Kidney (tissue), 22 donors: ENCODE measurements at places on chromosomes 2 and 18. TPM values are rescaled to one million over a fixed set of nuclear protein-coding genes. Genes with fewer than 3 reads are reported as not detected.

EPB41L3 gene
- 44.6 TPM for total RNA-seq

DNA sequence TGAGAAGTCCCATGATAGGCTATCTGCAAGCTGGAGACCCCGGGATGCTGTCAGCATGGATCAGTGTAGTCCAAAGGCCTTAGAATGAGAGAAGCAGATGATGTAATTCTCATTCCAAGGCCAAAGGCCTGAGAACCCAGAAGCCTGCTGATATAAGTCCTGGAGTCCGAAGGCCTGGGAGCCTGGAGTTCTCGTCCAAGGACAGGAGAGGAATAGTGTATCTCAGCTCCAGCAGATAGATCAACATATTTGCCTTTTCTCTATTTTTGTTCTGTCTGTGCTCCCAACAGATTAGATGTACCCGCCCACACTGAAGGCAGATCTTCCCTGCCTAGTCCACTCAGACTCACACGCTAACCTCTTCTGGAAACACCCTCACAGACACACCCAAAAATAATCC lies 454.9 kb upstream of the CHAC2 start:
- no peak for DNase-seq

G6PC2 gene
- not detected for total RNA-seq

DNA sequence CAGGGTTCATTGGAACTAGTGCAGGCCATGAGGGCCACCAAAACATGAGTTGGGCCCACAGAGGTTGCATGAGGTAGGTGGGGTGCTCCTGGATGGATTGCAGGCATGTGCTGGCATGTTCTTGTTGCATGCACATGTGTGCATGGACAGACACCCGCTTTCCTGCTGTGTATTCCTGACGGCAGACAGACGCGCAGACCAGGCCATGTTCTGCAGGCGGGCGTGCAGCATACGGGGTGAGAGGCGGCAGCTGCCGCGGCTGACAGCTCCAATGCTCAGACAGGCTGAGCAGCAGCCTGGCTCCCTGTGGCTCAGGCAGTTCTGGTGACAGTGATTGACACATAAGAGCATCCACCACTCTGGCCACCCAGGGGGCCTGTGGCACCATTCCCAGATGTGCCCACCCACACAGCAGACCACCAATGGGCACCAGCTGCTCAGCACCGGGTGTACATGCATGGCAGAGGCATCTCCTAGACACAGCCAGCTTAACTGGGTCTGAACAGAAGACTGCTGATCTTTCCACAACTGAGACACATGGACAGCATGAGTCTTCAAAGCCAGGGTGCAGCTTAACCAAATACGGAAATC lies 21.2 kb downstream of the HS1BP3 start:
- DNase-seq: no peak

GRCh38 chr18:35042389-35043071 lies 1.3 kb downstream of the MAPRE2 start:
- DNase-seq: no peak

DNA sequence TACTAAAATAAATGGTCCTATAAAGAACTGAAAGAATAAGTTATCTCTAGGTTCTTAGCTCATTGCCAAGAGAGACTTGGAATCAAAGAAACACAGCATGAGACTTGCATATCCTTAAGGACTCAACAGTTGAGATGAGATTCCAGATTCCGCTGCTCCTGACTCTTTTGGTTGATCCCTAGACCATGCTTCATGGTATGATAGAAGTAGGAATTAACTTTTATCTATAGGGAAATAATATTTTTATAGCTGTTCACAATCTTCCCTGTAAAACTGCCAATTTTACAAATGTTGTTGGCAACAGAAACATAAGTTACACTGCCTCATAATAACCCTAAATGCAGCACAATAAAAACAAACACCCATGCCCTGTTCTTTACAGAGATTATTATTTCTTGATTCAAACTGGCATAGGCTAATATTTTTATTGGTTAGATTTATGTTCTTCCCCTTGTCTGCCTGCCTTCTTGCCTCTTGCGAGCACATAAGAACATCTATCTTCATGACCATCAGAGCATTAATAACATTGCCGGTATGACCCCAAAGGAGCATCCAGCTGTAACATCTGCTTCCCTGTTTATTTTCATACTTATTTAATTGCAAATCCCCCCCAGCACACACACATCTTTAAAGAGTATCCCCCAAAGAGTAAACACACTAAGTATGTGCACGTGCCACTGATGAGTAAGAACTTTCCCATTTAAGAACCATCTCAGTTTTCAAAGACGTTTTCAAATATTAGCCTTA lies 735.7 kb upstream of the SLC8A1 start:
- no peak for DNase-seq

TNS1 gene
- total RNA-seq: 471 TPM

- no peak for DNase-seq
These were observed 1194.7 kb upstream of the CRIM1 start for GRCh38 chr2:35160871-35161270.

DSC1 gene
- not detected for total RNA-seq

CETN1 gene
- not detected for total RNA-seq

DNA sequence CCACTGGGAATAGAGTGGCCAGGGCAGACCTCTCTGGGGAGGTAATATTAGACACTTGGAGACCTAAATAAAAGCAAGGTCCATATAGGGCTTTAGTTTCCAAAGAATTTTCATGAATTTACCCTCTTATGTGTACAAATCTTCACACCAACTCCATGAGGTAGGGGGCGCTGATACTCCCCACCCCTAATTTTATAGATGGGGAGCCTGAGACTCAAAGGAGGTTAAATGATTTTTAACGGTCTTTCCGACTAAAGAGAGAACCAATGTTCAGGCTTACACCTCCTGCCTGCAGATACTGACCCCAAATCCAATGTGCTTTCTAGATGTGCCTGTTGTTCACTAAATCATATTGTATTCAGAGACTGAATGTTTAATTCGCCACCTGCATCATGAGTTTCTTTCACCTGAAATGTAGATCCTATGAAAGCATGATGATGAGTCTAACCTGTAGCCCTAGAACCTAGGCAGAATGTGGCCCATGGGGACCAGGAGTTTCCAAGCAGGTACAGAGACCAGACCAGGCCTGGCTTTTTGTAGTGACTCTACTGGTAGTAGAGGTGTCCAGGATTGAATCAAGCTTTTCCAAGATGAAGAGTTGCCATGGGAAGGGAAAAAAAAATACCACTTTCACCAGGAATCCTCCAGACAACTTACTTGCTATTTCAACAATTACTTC lies 16.8 kb upstream of the PAX3 start:
- DNase-seq: no peak

SOWAHC gene
- 11.8 TPM for total RNA-seq

DNA sequence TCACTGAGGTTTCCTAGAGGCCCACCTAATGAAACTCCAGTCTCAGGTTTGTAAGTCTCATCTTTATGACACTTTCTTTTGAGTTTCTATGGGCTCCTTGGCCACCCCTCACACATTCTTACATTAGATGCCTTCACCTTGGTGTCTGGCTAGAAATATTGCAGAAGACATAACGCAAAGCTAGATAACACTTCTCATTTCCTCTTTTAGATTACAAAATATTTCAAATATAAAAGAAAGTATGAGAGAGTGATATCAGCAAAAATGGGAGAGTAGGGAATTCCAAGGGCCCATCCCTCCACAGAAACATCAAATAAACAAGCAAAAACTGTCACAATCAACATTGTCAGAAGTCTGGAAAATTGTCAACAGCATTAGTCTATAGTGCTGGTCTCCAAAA lies 43.3 kb upstream of the ZCCHC2 start:
- no peak for DNase-seq

DNA sequence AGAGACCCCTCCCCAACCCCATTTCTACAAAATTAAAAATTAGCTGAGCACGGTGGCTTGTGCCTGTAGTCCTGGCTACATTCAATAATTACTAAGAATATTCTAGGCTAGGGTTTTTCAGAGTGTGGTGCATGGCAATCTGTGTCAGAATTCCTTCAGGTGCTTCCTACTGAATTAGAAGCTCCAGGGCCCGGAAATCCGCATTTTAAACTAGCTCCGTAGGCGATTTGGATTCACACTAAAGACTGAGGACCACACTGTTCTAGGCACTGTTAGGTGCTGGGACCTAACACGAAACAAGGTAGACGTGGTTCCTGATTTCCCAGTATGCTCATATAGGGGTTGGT lies 628 bp upstream of the ZFAND2B start:
- DNase-seq: no peak

DNA sequence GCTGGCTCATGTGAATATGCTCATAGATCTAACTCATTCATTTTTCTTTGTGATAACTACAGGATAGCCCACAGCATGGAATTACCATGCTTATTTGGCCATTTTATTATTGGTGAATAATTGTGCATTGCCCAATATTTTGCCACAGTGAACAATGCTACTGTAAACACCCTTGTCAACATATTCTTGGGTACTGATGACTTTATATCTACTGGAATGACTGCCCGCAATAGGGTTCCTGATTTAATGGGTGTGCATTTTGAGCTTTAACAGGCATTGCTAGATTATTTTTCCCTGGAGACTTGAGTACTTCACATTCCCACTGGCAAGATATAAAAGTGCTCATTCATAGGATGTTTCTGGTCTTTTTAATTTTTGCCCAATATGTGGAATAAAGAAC lies 42.7 kb upstream of the EVA1A start:
- DNase-seq: no peak

- DNase-seq: no peak
These were observed 492.1 kb upstream of the PIK3C3 start for GRCh38 chr18:41462946-41463345.

DNA sequence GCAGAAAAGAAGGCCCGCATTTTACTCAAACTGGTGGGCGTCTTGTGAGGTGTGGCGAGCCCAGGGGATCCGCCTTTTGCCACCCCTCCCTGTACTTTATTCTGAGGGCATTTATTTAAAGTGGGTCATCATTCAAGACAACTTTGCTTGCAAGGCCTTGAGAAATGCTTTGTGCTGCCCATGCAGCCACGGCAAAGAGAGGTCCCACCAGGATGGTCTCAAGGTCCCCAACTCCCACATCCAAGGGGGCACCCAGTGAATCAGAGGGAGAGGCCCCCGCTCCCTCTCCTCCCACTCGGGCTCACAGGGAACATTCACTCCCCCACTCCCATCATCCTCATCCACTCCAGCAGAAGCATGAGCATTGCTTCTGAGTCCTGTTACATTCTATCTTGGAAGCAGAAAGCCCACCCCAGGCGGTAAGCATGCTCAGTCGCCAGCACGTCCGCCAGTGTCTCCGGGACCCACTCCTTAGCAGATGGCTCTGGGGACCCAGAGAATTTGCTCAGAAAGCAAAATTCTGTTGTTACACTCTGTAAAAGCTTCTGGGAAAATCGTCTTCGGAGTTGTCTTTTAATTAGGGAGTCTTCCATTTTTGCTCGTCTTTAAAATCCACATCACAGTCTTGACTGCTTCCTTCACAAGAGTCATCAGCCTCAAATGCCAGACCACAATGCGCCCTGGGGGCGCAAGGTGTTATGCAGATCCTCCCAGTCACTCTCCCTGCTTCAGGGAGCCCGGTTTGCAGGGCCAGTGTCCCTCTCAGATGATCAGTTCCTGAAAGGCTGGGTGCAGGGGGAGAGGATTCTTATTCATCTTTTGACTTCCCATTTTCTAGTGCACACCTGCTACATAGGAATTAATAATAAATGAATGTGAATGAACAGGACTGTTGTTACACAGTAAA lies 99.4 kb upstream of the NCK2 start:
- DNase-seq: no peak

DNA sequence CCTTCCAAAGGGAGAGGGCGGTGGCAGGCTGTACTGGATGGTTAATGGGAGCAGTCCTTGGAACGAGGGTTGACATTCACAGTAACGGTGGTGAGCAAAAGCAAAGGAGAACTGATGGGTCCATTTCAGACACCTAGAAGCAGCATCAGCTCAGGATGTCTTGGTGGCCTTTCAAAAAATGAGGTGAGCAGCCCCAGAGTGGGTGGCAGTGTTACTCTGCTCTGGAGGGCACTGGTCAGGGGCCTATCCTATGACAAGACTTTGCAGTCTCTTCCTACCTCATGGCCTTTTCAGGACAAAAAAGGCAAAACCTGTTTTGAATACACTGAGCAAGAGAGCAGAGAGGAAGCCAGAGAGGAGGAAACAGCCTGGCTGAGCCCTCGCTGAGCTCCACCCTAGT lies 23.5 kb downstream of the CAPN14 start:
- DNase-seq: no peak

WDR12 gene
- 37.8 TPM for total RNA-seq

DNA sequence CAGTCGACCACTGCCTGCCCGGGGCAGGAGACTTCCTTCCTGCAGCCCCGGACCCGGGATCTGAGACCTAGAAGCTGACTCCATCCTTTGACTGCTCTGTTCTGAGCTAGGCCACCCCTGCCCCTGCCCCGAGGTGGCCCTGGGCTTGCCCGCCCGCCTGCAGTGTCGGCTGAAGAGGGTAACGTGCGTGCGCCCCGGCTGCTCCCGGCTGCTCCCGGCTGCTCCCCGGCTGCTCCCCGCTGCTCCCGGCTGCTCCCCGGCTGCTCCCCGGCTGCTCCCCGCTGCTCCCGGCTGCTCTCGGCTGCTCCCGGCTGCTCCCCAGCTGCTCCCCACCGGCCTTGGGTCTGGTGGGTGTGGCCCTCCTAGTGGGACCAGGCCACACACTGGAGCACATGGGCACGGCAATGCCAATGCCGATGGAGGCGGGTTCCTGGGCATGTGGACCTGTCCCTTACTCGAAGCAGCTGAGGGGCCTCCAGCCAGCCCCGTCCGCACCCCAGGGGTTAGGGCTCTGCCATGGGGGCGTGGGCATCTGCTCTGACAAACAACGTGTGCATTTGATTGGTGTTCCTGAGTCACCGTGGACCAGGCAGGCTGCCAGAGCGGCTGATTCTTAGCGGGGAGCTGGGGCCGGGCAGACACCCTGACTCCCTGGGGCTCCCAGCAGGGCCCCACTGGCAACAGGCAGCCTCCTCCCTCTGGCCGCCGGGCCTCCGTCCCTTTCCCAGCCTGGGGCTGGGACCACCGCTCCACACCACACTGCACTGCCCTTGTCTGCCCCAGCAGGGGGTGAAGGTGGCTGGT lies 2.0 kb upstream of the GAL3ST2 start:
- DNase-seq: no peak

GRCh38 chr2:43041661-43042360 lies 184.6 kb downstream of the ZFP36L2 start:
- DNase-seq: peak; percentile 91

DNA sequence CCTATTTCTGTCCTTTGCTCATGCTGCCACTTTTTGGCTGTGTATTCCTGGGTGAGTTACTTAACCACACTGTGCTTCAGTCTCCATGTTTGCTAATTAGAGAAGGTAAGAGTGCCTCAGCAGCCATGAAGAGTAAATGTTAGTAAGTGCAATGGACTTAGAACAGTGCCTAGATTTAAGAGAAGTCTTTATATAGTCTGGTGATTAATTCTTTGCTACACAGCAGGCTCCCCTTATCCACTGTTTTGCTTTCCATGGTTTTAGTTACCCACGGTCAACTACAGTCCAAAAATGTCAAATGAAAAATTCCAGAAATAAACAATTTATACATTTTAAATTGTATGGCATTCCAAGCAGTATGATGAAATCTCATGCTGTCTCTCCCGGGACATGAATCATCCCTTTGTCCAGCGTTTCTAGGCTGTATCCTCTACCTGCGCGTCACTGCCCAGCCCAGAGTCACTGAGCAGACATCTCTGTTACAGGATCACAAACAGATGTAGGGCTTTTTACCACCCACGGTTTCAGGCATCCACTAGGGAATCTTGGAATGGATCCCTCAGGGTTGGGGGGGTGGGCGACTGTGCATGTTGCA lies 91.0 kb downstream of the CTIF start:
- peak; percentile 21 for DNase-seq

GRCh38 chr2:229205704-229206103 lies 65.4 kb downstream of the PID1 start:
- DNase-seq: no peak

MOGAT1 gene
- not detected for total RNA-seq

ABCG8 gene
- total RNA-seq: 0.13 TPM

GRCh38 chr2:142422769-142423168 lies 292.0 kb upstream of the LRP1B start:
- DNase-seq: no peak

GRCh38 chr2:135913727-135914365 lies 37.6 kb upstream of the MCM6 start:
- DNase-seq: no peak
